ENCODE measurements at places on chromosomes 3 and 15.

GRCh38 chr3:69710153-69710977 is 28.9 kb upstream of the MITF start:
- DNase-seq: no peak

GRCh38 chr15:89824607-89824867 is 9.9 kb upstream of the ANPEP start:
- DNase-seq: no peak

DNA sequence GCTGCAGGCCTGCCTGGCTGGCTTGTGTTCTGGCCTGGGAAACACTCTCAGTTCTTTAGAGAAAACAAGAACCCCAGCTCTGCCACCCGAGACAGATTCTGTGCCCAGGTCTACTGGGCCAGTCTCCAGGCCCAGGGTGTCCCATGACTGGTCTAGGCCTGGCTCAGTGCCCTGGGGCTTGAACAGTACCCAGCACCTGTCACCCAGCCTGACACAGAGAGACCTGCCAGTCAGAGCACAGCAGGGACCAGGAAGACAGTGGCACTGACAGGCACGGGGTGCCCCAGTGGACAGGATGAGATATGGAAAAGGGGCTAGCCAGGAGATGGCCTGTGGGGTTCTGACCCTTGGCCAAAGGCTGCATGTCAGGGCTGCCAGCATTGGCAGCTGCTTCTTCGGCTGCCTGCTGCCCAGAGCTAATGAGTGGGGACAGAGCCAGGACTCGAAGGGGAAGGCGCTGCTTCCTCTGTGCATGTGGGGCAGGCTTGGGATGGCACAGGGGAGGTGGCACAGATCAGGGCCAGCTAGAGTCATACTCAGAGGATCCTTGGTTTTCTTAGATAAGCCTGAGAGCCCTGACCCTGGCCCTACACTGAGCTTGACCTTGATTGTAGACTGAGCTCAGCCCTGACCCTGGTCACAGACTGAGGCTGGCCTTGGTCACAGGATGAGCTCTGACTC is 15.1 kb downstream of the CCDC33 start:
- DNase-seq: no peak

- no peak for DNase-seq
These were observed 1138.4 kb downstream of the SI start for GRCh38 chr3:163939926-163940325.

- DNase-seq: no peak
These were observed 1.5 kb downstream of the CHRNA3 start for GRCh38 chr15:78619022-78619950.

DNA sequence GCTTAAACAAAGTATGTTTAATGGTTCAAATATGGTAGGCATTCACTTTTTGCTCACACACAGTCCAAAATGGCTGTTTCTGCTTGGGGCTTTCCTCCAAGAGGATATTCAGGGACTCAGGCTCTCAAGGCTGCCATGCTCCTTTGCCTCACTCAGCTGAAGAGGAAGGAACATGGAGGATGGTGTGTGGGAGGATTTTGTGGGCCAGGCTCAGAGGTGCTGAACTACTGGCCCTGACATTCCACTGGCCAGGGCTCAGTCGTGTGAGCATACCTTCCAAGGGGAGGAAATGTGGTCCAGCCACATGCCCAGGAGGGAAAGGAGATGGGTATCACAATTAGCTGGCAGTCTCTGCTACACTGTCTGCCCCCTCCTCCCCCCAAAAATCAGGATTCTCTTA is 8.7 kb downstream of the PXYLP1 start:
- DNase-seq: no peak
